Endothelial cell (in vitro differentiated cells): ENCODE measurements at places on chromosomes 6 and 20.

GRCh38 chr6:157873735-157874344 lies 50.8 kb downstream of the SNX9 start:
- peak; percentile 82 for DNase-seq

GRCh38 chr6:161152907-161153662 lies 120.8 kb downstream of the AGPAT4 start:
- no peak for DNase-seq

DNA sequence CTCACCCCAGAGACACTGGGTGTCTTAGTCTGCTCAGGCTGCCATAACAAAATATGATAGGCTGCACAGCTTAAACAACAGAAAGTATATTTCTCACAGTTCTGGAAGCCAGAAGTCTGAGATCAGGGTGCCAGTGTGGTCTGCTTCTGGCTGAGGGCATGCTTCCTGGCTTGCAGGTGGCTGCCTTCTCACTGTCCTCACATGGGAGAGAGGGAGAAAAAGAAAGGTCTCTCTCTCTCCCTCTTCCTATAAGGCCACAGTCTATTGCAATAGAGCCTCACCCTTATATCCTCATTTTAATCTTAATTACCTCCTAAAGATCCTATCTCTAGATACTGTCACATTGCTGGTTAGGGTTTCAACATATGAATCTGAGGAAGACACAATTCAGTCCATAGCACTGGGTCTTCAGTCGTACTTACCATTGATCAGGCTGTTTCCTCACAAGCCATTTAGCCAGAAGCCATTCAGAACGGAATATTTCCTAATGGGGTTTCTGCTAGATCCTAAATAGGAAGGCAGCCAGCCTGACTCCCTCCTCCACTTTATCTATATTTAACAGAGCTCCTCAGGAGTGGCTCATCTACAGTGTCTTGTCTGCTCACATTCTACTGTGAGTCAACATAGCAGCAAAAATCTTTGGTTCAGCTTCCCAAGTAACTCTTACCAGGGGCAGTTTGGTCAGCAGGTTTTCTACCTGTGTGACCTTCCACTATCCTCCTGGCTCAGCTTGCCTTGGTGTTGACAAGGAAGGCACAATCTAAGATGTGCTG lies 42.2 kb downstream of the CD164 start:
- DNase-seq, result no peak

GRCh38 chr20:33667245-33667675 lies 517 bp downstream of the ACTL10 start:
- no peak for DNase-seq

DNA sequence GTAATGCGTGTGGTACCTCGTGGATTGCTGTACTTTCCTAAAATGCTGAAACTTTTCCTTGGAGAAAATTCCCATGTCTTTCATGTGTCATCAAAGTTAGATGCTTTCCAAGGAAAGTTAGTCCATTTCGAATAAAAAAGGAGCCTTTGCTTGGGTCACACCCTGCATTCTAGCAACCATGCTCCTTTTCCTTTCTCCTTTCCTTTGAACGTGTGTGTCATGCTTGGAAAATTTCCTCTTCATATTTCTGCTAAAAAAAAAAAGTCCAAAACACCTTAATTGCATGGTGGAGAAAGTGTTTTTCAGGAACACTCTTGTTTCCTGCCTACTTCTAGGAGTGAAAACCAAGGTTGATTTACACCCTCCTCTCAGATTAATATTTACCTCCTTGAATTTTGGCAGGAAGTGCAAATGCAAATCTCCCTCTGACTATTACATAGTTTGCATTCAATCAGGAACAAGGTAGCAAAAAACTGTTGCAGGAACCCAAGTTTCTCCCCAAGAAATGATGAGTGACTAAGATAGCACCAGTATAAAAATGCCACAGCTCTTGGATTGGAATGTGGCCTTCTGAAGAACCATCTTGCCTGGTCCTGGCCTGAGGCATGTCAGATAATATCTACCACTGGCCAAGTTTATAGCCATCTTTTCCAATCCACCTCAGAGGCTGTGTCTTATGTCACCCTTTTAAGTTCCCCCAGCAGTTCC lies 590.6 kb downstream of the QKI start:
- no peak for DNase-seq

GRCh38 chr20:45017857-45018256 lies 51.5 kb downstream of the STK4 start:
- DNase-seq, result no peak

GRCh38 chr6:12160326-12160725 lies 129.8 kb upstream of the EDN1 start:
- DNase-seq, result no peak

- DNase-seq, result no peak
Measured at GRCh38 chr6:151747896-151748295, 59.6 kb upstream of the ESR1 start.

- DNase-seq, result no peak
Measured at GRCh38 chr6:158439255-158439654, 120.6 kb upstream of the TMEM181 start.

- DNase-seq, result no peak
Measured at GRCh38 chr6:111687652-111688051, 82.0 kb upstream of the TRAF3IP2 start.

- peak; percentile 45 for DNase-seq
Measured at GRCh38 chr20:60206259-60206658, 248.0 kb downstream of the CDH26 start.

DNA sequence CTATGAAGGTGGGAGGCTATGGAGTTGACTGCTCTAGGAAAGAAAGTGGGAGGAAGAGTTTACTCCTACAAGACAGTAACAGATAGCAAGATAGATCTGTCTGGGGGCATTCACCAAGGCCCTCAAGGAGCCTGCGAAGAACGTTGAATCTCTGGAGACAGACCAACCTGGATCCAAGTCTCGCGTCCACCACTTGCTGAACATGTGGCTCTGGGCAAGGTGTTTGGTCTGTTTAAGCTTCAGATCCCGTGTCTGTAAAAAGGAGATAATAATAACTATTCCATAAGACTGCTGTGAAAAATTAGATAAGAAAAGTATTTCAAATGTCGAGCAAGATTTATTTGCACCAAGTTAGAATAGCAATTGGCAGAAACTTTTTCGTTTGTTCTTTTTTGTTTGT lies 8.1 kb upstream of the EEF1A1 start:
- DNase-seq, result no peak

GRCh38 chr6:7761051-7761450 lies 35.2 kb downstream of the BMP6 start:
- no peak for DNase-seq

GRCh38 chr6:138404666-138405337 lies 779 bp downstream of the HEBP2 start:
- DNase-seq, result no peak

DNA sequence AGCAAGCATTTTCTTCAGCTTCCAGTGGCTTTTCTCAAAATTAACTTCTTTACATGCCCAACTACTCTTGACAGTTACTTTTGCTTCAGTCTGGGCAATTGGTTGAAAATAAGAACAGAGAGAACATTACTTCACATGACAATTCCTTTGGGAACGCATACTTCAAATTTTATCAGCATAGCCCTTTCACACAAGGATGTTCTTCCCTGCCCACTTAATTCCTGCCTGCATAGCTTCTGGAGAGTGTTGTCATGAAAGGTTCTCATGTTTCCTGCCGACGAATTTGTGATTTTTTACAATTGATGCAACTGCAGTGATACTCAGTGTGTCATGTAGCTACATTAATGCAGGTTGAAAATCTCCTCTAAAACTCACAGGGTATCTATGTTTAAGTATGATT lies 22.0 kb upstream of the SNRNP48 start:
- no peak for DNase-seq

DNA sequence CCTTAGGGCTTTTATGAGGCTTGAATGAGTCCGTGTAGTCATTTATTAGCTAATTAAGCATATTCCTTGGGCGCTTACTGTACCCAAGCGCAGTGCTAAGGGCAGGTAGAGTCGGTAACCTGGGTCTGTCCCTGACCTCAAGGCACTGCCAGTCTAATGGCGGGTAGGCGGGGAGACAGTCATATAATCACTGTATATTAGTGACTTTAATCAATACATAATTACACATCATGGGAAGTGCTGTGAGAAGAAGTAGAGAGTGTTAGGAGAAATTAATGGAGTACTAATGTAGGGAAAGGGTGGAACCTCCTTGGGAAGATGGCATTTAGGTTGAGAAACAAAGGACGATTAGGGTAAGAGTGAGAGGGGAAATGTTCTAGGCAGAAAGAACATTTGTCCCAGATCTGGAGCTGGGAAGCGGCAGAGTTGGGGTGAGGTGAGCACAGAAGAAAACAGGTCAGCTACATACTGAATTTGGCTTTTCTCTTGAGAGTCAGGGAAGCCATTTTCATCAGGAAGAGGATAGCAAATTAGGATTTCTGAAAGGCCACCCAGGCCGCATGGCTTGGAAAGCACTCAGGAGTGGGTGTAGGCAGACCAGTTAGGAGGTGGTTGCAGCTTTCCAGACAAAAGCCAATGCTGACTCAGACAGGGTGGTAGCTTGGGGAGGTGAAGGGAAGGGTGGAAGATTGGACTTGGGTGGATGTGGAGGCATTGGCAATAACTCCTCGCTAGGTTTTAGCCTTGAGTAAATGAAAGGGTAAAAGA lies 954 bp upstream of the BLCAP start:
- DNase-seq, result no peak

- DNase-seq, result no peak
Measured at GRCh38 chr6:161204866-161205557, 68.8 kb downstream of the AGPAT4 start.

GRCh38 chr6:127423921-127424320 lies 35.3 kb downstream of the KIAA0408 start:
- no peak for DNase-seq

DNA sequence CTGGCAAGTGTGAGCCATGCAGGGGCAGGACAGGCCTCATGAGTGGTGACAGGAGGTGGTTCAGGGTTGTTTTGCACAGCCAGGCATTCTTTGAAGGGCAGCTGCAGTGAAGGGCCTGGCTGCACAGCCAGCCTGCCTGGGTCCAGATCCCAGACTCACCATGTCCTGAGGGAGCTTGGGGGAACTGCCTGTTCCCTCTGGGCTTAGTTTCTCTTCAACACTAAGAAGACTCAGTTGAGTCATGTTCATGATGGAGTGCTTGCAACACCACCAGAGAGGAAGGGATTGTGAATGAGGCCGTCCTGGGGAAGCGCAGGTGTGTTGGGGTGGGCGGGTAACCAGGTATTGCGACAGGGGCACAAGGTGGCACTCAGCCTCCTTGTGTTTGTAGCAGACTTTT lies 102.4 kb downstream of the CDH26 start:
- no peak for DNase-seq

DNA sequence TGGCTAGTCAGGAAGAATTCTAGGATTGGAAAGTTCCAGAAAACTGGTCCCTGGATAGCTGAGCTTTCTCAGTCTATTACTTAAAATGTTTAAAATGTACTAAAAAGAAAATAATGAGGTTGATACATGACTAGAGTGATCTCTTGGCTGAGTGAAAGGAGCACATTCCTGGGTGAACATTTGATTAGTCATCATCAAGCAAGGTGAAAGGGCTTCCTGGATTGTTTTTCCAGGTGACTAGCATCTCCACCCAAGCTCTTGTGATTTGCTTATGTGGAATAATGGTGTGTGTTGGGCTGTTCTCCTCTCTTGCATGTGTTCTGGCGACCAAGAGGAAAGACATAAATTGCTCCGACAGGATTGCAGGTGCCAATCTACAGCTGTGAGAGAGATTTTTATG lies 42.9 kb downstream of the PKIB start:
- DNase-seq, result no peak

GRCh38 chr6:42661540-42662153 lies 60.8 kb downstream of the PRPH2 start:
- peak; percentile 82 for DNase-seq

- DNase-seq, result no peak
Measured at GRCh38 chr6:50826803-50827202, 8.1 kb downstream of the TFAP2B start.

DNA sequence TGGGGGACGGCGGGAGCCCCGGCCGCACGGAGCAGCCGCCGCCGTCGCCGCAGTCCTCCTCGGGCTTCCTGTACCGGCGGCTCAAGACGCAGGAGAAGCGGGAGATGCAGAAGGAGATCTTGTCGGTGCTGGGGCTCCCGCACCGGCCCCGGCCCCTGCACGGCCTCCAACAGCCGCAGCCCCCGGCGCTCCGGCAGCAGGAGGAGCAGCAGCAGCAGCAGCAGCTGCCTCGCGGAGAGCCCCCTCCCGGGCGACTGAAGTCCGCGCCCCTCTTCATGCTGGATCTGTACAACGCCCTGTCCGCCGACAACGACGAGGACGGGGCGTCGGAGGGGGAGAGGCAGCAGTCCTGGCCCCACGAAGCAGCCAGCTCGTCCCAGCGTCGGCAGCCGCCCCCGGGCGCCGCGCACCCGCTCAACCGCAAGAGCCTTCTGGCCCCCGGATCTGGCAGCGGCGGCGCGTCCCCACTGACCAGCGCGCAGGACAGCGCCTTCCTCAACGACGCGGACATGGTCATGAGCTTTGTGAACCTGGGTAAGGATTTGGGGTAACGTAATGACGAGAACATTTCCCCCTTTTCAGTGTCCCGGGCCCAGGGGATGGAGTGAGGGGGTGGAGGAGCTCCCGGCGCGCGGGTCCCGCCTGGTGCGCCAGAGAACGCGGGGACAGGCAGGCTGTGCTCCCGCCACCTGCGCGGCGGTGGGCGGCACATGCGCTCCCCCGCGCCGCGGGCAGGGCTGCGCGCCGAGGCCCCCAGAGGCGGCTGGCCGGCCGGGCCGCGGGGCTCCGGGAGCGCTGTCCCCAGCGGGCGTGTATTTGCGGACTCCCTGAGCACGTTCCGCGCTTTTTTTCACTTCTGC lies 1.4 kb downstream of the BMP6 start:
- peak; percentile 30 for DNase-seq
